ENCODE measurements at places on chromosomes 3 and 15. TPM values are rescaled to one million over a fixed set of nuclear protein-coding genes. Genes with fewer than 3 reads are reported as not detected.
A peak's percentile ranks its signal among the peaks of the same experiment; 100 is the strongest.

Gene STRA6
- total RNA-seq: 18.2 TPM

Gene FGD5
- total RNA-seq: 22.5 TPM

Gene SYNPR
- total RNA-seq: not detected

Gene SLC2A2
- total RNA-seq: 0.48 TPM

Gene COL6A5
- total RNA-seq: 0.02 TPM

Gene ALDH1A2
- not detected for total RNA-seq

Gene MOBP
- 0.92 TPM for total RNA-seq

- no peak for DNase-seq
These were observed 66.2 kb downstream of the LRRK1 start for GRCh38 chr15:100985401-100985800.

GRCh38 chr3:143812481-143812880 lies 35.8 kb downstream of the SLC9A9 start:
- DNase-seq: no peak

- DNase-seq: no peak
These were observed 11.6 kb downstream of the FSIP1 start for GRCh38 chr15:39770748-39771689.

DNA sequence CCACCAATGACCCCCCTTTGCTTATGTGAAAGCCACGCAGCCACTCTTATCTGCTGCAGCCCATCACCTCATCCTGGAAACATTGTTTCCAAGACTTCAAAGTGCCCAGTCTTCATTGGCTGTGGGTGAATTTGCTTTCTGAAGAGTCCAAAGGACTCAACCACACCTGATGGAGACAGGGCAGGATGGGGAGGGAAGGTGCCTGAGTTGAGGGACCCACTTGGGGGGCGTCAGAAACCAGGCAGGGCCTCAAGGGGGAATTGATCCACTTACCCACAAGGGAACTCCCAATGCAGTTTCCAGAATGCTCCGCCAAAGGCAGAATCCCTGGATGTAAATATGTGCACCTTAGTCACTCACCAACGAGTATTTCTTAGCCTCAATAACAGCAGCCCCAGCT lies 147.9 kb upstream of the ATP2B2 start:
- peak; percentile 17 for DNase-seq

- no peak for DNase-seq
These were observed 17.9 kb upstream of the SLC2A2 start for GRCh38 chr3:171044384-171044783.

GRCh38 chr15:89755701-89756100 lies 4.7 kb upstream of the MESP1 start:
- DNase-seq: no peak

DNA sequence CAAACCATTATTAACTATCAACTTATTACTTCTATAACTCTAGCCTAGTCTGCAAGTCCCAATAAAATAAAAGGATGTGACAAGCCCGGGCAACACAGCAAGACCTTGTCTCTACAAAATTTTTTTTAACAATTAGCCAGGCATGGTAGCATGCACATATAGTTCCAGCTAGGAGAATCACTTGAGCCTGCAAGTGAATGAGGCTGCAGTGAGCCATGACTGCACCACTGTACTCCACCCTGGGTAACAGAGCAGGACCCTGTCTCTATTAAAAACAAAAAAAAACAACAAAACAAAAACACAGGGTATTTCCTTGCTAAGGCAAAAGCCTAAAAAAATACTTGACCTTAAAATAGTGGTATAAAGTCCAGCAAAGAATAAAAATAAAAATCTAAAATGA lies 31.4 kb downstream of the ANKRD28 start:
- no peak for DNase-seq

- DNase-seq: no peak
These were observed 33.0 kb downstream of the SLC12A6 start for GRCh38 chr15:34304613-34305012.
